ENCODE measurements at places on chromosomes 3 and 15.
A peak's percentile ranks its signal among the peaks of the same experiment; 100 is the strongest.

DNA sequence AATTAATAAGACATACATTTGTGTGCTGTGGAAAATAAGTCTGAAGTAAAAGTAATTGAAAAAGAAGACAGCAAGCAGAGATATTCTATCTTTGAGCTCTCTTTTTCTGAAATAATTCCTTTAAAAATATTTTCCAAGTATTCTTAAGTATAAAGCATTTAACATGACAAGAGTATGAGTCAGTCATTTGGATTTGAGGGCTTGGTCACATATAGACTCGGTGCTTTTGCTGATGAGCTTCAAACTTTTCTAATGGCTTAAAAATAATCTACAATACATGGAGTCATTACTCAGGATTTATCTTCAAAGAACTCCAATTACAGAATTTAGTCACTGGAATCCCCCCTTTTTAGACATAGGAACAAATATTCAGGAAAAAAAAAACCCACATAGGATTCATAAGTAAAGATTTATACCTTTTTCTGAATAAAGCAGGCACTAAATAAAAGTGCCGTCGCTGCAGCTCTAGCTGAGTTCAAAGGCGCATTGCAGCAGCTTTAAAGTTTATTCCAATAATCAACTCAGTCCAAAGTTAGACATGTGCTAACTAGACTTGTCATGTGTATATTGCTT, 147.5 kb downstream of the CTNNB1 start:
- DNase-seq: no peak

GRCh38 chr3:62028236-62028635, 345.1 kb downstream of the FEZF2 start:
- no peak for DNase-seq

- DNase-seq: no peak
Measured at GRCh38 chr3:192445770-192446644, 281.3 kb downstream of the FGF12 start.

GRCh38 chr3:8816106-8816505, 46.7 kb upstream of the OXTR start:
- DNase-seq: no peak

- DNase-seq: no peak
Measured at GRCh38 chr3:139159356-139159755, 114.7 kb upstream of the PRR23C start.

DNA sequence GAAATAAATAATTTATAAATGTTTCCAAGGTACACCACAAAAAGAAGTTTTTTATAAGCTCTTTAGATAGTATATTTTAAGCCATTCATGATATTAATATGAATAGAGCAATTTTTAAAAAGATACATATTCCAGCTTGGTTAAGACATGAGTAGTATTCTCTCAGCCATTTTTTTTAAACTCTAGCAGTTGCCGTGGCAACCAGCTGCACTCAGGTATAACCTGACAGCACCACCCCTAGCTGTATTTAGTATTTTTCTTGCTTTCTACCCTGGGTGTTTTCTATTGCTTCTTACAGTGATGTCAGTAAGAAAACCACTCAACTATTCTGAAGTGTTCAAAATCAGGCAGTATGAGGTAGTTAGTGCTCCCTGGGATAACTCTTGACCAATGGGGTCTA, 496.3 kb upstream of the CNTN3 start:
- no peak for DNase-seq

DNA sequence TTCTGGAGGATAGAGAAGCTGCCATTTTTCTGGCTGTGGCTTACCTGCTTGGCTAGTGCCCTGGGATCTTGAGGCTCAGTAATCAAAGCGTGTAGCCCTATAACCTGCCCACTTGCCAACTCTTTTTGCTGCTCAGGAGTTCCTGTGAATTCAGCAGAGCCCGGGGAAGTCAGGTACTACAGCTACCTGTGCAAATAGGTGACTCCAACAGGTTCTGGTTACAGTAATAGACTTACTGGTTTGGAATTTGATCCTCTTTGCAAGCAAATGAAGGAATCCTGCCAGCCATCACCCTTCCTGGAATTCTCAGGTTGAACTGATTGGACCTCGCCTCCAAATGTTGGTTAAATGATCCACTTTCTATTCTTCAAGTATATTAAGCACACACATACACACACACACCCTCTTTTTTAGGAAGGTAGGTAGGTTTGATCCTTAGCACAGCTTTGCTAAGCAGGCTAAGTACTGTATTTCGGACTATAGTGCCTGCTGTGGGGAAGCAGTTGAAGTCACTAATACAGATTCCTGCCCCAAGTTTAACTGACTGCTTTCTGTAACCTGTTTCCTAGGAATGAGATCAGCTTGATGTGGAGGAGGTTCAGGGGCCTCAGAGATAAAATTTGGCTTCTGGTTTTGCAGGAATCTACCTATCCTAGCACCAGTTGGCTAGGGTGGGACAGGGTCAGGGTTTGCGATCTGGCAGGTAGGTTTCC, 2.3 kb downstream of the PPCDC start:
- DNase-seq: no peak

DNA sequence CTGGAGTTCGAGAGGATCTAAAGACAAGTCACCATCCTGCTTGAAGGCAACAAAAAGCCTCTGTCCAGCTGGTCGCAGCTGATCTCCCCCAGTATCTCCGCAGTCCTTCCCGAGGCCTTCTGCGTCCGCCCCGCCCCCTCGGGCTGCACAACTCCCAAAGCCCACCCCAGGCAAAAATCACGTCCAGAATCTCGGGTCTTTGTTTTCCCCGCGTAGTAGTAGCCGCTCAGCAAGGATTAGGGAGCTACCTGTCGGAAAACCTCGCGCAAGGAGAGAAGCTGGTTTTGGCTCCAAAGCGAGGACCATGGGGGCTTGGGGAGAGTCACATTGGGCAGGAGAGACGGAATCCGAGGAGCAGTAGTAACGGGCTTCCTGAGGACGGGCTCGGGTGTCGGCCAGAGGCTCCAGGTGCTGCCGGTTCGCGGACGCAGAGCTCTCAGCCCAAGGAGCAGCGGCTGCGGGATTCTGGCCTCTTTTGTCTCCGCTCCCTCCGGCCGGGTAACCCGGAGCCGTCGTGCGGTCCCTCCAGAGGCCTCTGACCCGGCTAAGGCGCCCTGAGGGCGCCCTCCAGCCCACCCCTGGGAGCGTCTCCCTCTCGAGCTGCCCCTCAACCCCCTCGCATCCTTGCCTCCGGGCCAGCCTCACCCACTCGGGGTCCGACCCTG, 401 bp downstream of the ZSCAN29 start:
- DNase-seq: peak; percentile 37

- DNase-seq: no peak
Measured at GRCh38 chr3:174495311-174495710, 363.8 kb upstream of the NAALADL2 start.

GRCh38 chr3:122975163-122975923, 52.2 kb downstream of the SEMA5B start:
- no peak for DNase-seq

GRCh38 chr3:158774965-158775364, 26.9 kb upstream of the MFSD1 start:
- DNase-seq: no peak

DNA sequence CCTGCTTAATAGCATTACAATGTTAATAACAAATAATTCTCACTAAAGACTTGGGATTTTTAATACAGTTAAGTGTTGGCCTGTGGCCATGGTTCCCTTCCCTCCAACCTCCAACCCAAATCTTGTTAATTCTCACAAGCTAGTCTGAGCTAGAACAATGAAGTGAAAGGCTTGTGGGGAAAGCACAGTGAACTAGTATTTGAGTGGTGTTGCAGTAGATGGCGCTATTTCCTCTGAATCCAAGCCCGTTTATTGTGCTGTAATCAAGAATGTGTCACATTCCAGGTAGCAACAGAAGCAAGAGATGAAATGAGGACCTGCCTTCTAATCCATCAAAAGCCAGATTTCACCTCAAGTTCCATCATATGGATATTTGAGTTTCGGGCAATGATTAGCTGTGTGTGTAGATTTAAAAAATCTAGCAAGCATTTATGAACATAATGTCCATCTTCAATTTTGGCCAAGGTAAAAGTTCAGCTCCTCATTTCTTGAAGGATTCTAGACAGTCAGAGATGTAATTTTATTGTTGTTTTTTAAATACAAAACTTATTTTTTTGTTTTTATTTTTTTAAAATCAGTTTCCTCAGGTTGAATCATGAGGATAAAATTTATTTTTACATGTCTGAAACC, 160.7 kb downstream of the SQOR start:
- DNase-seq: peak; percentile 70

- no peak for DNase-seq
Measured at GRCh38 chr3:31251083-31251482, 281.6 kb upstream of the STT3B start.

DNA sequence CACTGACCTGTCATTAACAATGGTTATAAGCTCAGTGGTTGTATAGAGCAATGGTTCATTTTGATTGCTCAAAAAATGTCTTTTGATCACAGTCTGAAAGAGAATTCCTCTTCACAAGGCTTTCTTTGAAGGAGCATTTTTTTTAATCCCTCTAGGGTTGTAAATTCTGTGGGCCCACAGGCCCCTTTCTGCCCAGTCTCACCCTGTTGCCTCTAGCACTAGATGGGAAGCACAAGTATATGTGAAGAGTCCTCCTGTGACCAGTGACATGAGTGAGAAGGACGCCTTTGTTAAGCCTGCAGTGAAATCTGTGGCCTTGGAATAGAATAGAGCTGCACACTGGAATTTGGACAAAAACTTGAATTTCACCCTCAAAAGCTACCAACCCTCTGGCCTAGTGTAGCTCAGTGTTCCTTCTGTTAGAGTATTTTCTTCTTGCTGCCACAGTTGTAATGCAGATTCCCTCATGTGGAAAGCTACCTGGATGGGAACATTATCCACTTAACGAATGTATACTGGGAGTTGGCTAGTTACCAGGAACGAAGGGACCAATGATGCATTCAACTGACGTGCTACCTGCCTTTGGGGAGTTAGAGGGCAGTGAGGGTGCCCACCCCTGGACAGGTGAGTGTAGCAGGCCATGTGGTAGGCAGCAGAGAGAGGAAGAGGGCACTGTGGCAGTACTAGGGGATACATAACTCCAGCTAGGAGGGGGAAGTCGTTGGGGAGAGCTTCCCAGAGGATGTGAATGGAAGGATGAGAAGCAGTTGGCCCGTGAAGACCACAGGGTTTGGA, 28.3 kb upstream of the RYR3 start:
- no peak for DNase-seq

- no peak for DNase-seq
Measured at GRCh38 chr15:81569286-81570080, 195.5 kb upstream of the TMC3 start.

GRCh38 chr3:36763850-36764703, at the start of gene DCLK3:
Gene DCLK3 (minus strand): TSS chr3:36764553. CDS start chr3:36764263, 290 bp downstream.
- peak; percentile 31 for DNase-seq

GRCh38 chr3:141336672-141337522, 31.4 kb upstream of the ZBTB38 start:
- DNase-seq: no peak

- DNase-seq: no peak
Measured at GRCh38 chr3:40550167-40550566, 25.4 kb downstream of the ZNF621 start.

DNA sequence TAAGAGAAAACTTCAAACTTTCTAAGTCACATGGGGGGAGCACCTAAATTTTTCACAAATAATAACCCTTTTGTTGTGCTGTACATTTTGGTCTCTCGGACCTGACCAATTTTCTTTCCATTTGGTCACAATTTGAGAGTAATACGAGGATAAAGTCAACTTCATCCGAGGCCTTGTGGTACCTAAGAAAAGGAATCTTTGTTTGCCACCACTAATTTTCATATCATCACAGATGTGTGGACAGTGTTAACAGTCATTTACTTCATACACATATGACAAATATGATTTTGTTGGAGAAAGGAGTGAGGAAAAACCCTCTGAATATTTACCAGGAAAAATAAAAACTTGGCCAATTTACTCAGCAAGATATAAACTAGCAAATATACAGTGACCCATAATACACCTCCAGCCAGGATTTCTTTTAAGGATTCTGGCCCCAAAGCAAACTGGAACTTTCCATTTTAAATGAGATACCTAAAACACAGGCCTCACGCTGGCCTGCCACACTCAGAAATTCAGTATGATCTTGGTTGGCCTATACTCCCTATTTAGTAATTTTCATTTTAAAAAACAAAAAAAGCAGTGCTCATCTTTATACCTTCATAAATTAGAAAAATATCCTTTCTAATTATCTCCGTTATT, 40.7 kb downstream of the VGLL4 start:
- DNase-seq: no peak

DNA sequence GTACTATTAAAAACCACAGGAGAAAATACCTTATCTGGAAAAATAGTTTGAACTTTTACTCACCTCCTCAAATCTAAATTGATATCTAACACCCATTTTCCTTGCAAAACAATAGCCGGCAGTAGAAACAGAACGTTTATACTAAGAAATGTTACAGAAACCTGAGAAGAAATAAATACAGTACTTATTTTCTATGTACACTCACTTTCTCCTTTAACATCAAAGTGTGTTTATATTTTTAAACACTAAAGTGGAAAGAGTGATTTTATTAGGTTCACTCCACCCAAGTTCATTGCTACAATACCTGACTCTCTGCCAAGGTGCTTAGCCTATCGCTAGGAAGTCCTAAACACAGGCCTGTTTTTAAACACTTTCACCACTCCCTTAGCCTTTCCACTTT, 87.8 kb upstream of the TJP1 start:
- no peak for DNase-seq

DNA sequence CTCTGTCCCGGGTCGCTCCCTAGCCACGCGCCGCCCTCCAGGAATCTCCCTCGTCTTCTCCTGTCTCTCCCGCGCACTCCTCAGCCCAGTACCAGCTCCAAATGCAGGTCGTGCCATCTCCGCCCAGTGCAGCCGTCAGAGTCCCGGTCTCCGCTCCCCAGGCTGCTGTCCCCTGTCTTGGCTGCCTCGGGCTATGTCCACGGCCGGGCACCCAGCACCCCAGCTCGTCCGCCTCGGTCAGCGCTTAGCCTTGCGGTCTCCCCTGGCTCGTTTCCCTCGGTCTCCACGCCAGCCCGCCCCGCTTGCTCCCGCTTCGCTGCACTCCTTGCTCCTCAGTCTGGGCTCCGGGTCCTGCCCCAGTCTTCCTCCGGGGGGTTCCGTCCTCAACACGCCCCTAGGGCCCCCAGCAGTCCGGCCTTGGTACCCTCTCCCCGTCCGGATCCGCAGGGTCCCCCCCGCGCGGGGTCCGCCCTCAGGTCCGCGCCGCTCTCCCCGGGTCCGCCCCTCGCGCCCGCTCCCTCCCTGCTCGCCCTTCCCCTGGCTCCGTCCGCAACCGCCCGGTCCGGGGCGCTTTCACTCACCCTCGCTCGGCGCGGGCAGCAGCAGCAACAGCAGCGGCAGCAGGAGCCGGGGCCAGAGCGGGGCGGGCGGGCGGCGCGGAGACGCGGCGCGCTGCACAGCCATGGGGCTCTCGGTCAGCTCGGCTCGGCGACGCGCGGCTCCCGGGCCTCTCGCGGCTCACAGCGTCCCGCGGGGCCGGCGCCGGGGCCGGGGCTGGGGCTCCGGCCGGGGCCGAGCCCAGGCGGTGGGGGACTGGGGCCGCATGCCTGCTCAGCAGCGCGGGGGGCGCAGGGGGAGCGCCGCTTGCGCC, 462 bp downstream of the IGDCC3 start:
- no peak for DNase-seq

DNA sequence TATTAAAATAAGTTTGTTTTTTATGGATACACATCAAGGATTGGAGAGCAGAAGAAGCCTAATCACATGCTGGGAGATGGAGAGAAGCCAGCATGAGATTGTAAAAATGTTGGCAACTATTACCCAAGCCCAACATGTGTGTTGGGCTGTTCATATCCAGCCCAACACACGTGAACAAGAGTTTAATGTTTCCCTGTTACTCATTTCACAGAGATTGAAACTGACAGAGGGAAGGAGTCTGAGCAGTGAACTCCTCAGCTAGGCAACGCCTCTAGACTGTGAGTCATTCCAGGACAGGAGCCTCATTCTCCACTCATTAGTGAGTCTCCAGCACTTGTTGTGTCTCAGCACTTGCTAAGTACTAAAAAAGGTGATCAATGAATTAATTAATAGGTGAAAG, 43.2 kb upstream of the CMSS1 start:
- no peak for DNase-seq

GRCh38 chr15:46420990-46421389, 786.2 kb downstream of the SQOR start:
- DNase-seq: no peak
